ENCODE measurements at places on chromosomes 7 and 10.

- no peak for DNase-seq
Measured at GRCh38 chr7:112580717-112581435, 100.1 kb downstream of the LSMEM1 start.

- no peak for DNase-seq
Measured at GRCh38 chr7:122143376-122143750, 686 bp downstream of the AASS start.

GRCh38 chr7:121480058-121480457 is 84.0 kb upstream of the FAM3C start:
- DNase-seq, result no peak

- no peak for DNase-seq
Measured at GRCh38 chr10:42476101-42476500, 162.3 kb downstream of the ZNF33B start.

GRCh38 chr7:132533916-132534315 is 42.4 kb downstream of the PLXNA4 start:
- no peak for DNase-seq

DNA sequence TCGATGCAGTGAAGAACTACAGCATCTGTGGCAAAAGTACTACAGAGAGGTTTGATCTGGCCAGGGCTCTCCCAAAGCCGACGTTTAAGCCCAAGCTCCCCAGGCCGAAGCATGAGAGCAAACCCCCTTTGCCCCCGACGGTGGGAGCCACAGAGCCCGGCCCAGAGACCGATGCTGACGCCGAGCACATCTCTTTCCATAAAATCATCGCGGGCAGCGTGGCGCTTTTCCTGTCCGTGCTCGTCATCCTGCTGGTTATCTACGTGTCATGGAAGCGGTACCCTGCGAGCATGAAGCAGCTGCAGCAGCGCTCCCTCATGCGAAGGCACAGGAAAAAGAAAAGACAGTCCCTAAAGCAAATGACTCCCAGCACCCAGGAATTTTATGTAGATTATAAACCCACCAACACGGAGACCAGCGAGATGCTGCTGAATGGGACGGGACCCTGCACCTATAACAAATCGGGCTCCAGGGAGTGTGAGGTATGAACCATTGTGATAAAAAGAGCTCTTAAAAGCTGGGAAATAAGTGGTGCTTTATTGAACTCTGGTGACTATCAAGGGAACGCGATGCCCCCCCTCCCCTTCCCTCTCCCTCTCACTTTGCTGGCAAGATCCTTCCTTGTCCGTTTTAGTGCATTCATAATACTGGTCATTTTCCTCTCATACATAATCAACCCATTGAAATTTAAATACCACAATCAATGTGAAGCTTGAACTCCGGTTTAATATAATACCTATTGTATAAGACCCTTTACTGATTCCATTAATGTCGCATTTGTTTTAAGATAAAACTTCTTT is 2.3 kb downstream of the LRRTM3 start:
- no peak for DNase-seq
